ENCODE measurements at places on chromosomes 5 and 9. TPM values are rescaled to one million over a fixed set of nuclear protein-coding genes. Genes with fewer than 3 reads are reported as not detected.

- DNase-seq, result no peak
Observed at GRCh38 chr9:21554813-21555212, 72.7 kb upstream of the IFNE start.

DNA sequence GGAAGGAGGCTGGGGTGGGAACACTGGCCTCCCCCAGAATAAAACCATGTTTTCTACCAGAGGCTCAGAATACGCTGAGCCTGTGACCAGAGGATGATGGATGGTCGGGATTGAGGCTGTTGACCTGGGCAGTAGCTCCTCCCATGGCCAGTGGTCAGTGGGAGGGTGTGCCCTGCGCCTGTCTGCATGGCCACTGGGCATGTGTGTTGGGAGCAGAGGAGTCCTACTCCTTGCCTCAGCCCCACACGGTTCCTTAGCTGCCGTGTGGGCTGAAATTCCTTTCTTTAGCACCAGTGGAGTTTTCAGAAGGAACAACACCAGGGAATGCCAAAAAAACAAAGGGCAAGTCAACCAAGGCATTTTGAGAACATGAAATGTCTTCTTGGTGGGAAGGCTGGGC, 8.5 kb upstream of the RMND5B start:
- DNase-seq, result no peak

DNA sequence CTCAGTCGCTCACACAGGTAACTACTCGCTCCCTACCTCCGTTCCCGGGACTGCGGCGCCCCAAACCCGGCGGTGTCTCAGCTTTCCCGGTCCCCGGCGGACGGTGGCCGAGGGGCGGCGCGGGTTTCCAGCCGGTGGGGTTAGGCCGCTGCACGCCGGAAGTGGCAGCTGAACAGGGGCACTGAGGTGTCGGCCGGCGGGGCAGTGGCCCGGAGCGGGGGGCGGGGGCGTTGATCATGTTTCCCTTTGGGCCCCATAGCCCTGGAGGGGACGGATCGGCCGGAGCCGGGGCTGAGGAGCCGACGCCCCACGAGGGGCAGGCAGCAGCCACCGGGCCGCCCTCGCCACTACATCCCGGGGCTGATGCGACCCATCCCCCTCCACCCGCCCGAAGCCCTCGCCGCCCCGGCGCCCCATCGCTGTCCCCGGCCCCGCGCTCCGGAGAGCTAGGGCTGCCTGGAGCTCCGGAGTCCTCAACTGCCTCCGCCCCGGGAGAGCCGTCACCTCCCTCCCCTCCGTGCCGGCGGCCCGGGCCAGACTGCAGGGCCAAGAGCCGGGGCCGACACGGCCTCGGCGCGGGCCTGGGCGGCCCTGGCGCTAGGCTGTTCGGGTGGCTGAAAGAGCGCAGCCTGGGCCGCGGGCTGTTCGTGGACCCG, at the start of gene DCAF10:
DCAF10 (plus strand) TSS at position 167 of the 656 bp plus-strand sequence; CDS start at position 237, 70 bp downstream.
- DNase-seq, result peak; percentile 94

- no peak for DNase-seq
Observed at GRCh38 chr9:135513351-135513846, 7.8 kb upstream of the LCN1 start.

DNA sequence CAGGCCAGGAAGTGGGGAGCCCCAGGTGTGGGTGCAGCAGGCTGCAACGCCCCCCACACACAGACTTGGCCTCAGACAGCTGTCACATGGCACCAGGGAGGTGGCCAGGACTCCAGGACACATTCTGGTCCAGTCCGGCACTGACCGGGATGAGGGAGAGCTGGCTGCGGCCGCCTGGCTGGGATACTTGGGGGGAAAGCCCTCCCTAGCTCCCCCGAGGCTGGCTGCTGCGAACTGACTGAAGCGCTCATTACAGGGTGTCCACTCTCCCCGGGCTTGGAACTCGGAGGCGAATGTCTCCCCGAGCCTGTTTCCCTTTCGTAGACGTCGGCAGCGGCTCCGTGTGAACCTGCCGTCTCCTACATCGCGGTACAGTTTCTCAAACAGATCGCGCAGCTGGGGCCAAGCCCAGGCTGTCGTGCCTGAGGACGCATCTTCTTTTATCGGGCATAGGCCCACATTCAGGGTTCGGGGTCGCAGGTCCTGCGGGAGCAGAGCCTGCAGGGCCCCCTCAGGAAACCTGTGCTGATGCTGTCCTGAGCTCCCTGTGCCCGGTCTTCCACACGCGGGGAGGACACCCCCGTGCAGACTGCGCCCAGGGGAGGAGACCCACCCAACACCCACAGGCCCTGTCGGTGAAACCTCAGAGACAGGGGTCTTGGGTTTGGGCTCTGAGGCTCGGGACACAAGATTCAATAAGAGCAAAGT, 19.8 kb downstream of the NACC2 start:
- no peak for DNase-seq

GRCh38 chr9:38478211-38478610, 54.0 kb upstream of the IGFBPL1 start:
- DNase-seq, result no peak

OTP gene
- not detected for total RNA-seq

RASGEF1C gene
- total RNA-seq, result not detected

Measured in B cell (primary cell).